ENCODE measurements at places on chromosomes 13 and 19. TPM values are rescaled to one million over a fixed set of nuclear protein-coding genes. Genes with fewer than 3 reads are reported as not detected.

- no peaks in the 10 kb centered on the region for H3K27me3 ChIP-seq
- DNase-seq: no peak
- H3K4me3 ChIP-seq: no peak overlapping the region
- H3K36me3 ChIP-seq: no peaks in the 10 kb centered on the region
Measured at GRCh38 chr13:111558700-111559088, 238.3 kb downstream of the TEX29 start.

DNA sequence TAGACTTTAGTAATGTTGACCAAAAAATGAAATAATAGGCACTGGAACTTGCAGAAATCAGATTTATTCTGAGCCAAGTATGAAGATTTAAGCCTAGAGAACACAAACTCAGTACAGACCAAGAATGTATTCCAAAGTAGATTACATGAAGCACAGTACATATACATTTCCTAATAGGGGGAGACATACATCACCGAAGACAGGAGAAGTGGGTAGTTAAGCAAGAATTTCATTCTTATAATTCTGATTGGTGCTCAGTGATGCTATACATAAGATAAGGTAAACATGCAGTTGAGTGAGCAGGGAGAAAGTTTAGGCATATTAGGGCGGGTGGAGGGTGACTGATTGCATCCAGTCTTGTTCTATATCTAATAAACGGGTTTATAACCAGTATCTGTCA is 2218.8 kb downstream of the PCDH9 start:
- H3K4me1 ChIP-seq: no peaks in the 10 kb centered on the region
- no peaks in the 10 kb centered on the region for H3K27me3 ChIP-seq
- no peak overlapping the region for H3K27ac ChIP-seq
- H3K4me3 ChIP-seq: no peak overlapping the region

DNA sequence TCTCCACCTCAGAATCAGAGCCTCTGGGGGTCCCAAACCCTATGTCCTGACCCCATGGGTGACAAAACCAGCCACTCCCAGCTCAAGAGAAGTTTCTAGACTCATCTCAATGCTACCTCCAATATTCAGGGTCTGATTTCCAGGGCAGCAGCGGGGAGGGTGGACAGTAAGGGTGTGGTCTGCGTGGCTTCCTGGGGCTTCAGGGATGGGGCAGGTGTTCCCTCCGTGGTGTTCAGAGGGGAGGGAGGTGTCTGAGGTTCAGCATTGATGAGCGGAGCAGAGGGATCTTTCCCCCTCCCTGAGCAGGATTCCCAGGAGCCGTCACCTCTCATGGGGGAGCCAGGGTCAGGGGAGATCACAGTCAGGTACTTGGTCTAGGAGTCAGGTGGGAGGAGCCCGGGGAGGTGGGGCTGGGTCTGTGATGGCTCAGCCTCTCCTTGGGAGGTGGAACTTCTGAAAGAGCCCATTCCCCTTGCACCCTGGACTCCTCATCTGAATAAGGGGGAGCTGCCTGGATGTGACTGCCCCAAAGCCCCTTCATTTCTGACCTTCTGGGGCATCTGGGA is 2.9 kb downstream of the LILRA2 start:
- no peak overlapping the region for H3K27ac ChIP-seq
- DNase-seq: no peak
- no peak overlapping the region for H3K4me3 ChIP-seq

- peak; percentile 50 for DNase-seq
- H3K27ac ChIP-seq: no peak overlapping the region
- peaks cover 2% of the 10 kb centered on the region for H3K27me3 ChIP-seq
- no peak overlapping the region for H3K4me3 ChIP-seq
- H3K36me3 ChIP-seq: no peaks in the 10 kb centered on the region
Measured at GRCh38 chr19:30799865-30800755, 427.9 kb downstream of the ZNF536 start.

GRCh38 chr19:17703824-17704463 is 15.3 kb upstream of the MAP1S start:
- H3K4me1 ChIP-seq: peaks cover 6% of the 10 kb centered on the region
- no peak overlapping the region for H3K27ac ChIP-seq
- peak; percentile 55 for DNase-seq
- H3K27me3 ChIP-seq: no peaks in the 10 kb centered on the region
- no peaks in the 10 kb centered on the region for H3K36me3 ChIP-seq

GRCh38 chr19:17599780-17600179 is 44.3 kb downstream of the COLGALT1 start:
- no peaks in the 10 kb centered on the region for H3K27me3 ChIP-seq
- no peak overlapping the region for H3K27ac ChIP-seq
- DNase-seq: no peak
- H3K36me3 ChIP-seq: no peaks in the 10 kb centered on the region

DNA sequence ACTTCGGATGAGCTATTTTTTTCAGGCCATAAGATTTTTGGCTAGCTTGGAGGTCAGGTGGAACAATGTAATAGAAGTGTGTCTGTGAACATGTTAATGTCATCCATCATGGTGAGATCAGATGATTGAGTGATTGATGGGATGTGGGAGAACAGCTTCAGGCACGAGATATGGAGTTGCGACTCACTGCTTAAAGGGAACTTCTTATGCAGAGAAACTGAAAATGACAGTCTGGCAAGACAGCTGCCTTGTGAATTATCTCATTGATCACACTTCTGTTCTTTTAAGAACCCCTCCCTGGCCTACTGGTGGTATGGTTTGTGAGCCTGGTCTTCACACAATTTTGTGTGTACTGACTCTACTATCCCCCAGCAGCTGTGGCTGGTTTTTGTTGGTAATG is 96.0 kb downstream of the OLFM4 start:
- H3K36me3 ChIP-seq: no peaks in the 10 kb centered on the region
- no peaks in the 10 kb centered on the region for H3K4me1 ChIP-seq
- no peak overlapping the region for H3K27ac ChIP-seq
- H3K4me3 ChIP-seq: no peak overlapping the region

- no peak overlapping the region for H3K4me3 ChIP-seq
- H3K27ac ChIP-seq: no peak overlapping the region
- H3K27me3 ChIP-seq: no peaks in the 10 kb centered on the region
- H3K36me3 ChIP-seq: no peaks in the 10 kb centered on the region
- H3K4me1 ChIP-seq: no peaks in the 10 kb centered on the region
- no peak for DNase-seq
Measured at GRCh38 chr19:23817519-23817918, 58.8 kb upstream of the ZNF681 start.

GRCh38 chr19:56084835-56085536 is 36.1 kb downstream of the ZNF787 start:
- H3K36me3 ChIP-seq: peaks cover 42% of the 10 kb centered on the region
- H3K4me1 ChIP-seq: peaks cover 11% of the 10 kb centered on the region
- H3K4me3 ChIP-seq: no peak overlapping the region
- H3K27ac ChIP-seq: no peak overlapping the region

DNA sequence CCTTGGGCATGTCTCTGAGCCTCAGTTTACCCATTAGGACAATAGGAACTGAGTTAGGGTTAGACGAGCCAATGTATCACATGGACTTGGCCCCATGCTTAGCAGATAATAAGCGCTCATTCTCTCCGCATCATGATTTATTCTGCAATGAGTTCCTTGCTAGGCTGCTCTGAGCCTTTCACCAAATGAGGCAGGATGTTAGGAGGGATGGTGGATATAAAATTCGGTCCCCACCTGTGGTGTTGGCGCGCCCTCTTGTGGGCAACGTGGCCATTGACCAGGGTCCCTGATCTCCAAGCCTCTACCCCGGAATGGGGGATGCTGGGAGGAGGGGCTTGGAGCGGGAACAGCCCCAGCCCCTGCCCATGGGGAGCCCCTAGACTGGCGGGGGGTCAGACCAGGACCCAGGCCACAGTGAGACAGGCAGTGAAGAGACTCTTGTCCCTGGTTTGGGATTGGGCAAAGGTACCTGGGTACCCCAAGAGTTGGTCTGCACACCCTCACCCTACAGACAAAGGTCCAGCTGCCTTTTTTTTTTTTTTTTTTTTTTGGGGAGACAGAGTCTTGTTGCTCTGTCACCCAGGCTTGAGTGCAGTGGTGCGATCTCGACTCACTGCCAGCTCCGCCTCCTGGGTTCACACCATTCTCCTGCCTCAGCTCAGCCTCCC is 43.9 kb downstream of the CERS4 start:
- no peaks in the 10 kb centered on the region for H3K27me3 ChIP-seq
- peaks cover 19% of the 10 kb centered on the region for H3K4me1 ChIP-seq
- no peak overlapping the region for H3K4me3 ChIP-seq
- H3K27ac ChIP-seq: no peak overlapping the region

- no peak overlapping the region for H3K27ac ChIP-seq
- peaks cover 3% of the 10 kb centered on the region for H3K27me3 ChIP-seq
- H3K4me3 ChIP-seq: no peak overlapping the region
- no peaks in the 10 kb centered on the region for H3K36me3 ChIP-seq
- no peaks in the 10 kb centered on the region for H3K4me1 ChIP-seq
- DNase-seq: no peak
Measured at GRCh38 chr19:29837448-29837981, 25.7 kb downstream of the CCNE1 start.

DNA sequence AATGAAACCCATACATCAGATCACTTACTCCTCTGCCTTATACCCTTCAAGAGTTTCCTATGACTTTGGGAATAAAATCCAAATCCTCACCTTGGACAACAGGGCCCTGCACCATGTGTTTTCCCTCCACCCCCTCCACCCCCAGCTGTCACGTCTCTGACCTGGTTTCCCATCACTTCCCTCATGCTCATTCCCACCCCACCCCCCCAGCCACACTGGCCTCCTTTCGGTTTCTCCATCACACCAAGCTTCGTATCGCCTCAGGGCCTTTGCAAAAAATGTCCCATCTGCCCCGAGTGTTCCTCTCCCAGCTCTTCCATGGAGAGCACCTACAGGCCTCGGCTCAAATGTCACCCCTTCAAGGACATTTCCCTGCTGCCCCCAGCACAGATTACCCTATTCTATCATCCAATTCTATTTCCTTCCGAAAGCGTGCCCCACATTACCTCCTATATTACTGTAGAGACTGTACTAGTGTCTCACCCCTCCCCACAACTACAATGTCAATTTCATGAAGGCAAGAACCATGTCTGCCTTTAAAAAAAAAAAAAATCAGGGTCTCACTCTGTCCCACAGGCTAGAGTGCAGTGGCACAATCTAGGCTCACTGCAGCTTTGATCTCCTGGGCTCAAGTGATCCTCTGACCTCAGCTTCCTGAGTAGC is 16.8 kb upstream of the FFAR2 start:
- no peak overlapping the region for H3K27ac ChIP-seq
- H3K36me3 ChIP-seq: no peaks in the 10 kb centered on the region
- no peak for DNase-seq
- no peaks in the 10 kb centered on the region for H3K27me3 ChIP-seq
- H3K4me3 ChIP-seq: no peak overlapping the region
- H3K4me1 ChIP-seq: peaks cover 22% of the 10 kb centered on the region

- H3K4me1 ChIP-seq: peaks cover 4% of the 10 kb centered on the region
- peak; percentile 53 for DNase-seq
- no peak overlapping the region for H3K4me3 ChIP-seq
- H3K27me3 ChIP-seq: no peaks in the 10 kb centered on the region
Measured at GRCh38 chr13:24207841-24208667, 47.5 kb downstream of the SPATA13 start.

- no peak overlapping the region for H3K4me3 ChIP-seq
- no peaks in the 10 kb centered on the region for H3K27me3 ChIP-seq
- peaks cover 97% of the 10 kb centered on the region for H3K36me3 ChIP-seq
- H3K4me1 ChIP-seq: peaks cover 27% of the 10 kb centered on the region
Measured at GRCh38 chr19:14166999-14167575, 30.7 kb upstream of the ASF1B start.

- no peak overlapping the region for H3K4me3 ChIP-seq
- no peak overlapping the region for H3K27ac ChIP-seq
- no peak for DNase-seq
- H3K27me3 ChIP-seq: peaks cover 59% of the 10 kb centered on the region
Measured at GRCh38 chr19:15457701-15458484, 6.5 kb downstream of the RASAL3 start.

GRCh38 chr13:52785739-52786138 is 46.1 kb upstream of the CNMD start:
- H3K36me3 ChIP-seq: no peaks in the 10 kb centered on the region
- H3K27me3 ChIP-seq: no peaks in the 10 kb centered on the region
- DNase-seq: no peak
- H3K4me3 ChIP-seq: no peak overlapping the region
- peaks cover 12% of the 10 kb centered on the region for H3K4me1 ChIP-seq

DNA sequence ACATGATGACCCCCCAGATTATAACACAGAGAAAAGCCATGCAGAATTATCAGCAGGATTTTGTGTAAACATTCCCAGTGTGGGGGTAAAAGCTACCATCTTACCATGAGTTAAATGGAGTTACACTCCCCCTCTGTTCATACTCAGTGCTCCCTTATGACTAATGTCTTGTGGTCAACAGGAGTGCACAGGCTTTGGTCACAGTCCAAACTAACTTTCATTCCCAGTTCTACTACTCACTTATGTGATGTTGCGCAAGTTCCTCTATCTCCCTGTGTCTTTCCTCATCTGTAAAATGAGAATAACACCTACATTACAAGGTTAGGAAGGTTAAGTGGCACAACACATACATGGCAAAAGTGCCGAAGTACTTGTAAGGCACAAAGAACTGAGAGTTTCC is 277.9 kb downstream of the RBM26 start:
- H3K4me1 ChIP-seq: no peaks in the 10 kb centered on the region
- H3K36me3 ChIP-seq: no peaks in the 10 kb centered on the region
- H3K27ac ChIP-seq: no peak overlapping the region

GRCh38 chr19:676007-676338 is 219 bp upstream of the FSTL3 start:
- H3K4me1 ChIP-seq: peaks cover 62% of the 10 kb centered on the region
- peaks cover 18% of the 10 kb centered on the region for H3K27me3 ChIP-seq
- H3K36me3 ChIP-seq: peaks cover 10% of the 10 kb centered on the region
- H3K27ac ChIP-seq: peak overlapping the region; percentile 35
- DNase-seq: no peak
- no peak overlapping the region for H3K4me3 ChIP-seq

- H3K27me3 ChIP-seq: no peaks in the 10 kb centered on the region
- DNase-seq: peak; percentile 74
- peak overlapping the region; percentile 51 for H3K4me3 ChIP-seq
- peaks cover 40% of the 10 kb centered on the region for H3K36me3 ChIP-seq
- peak overlapping the region; percentile 70 for H3K27ac ChIP-seq
- peaks cover 31% of the 10 kb centered on the region for H3K4me1 ChIP-seq
Measured at GRCh38 chr19:35869327-35870123, 1.2 kb downstream of the APLP1 start.

- no peak overlapping the region for H3K4me3 ChIP-seq
- no peak overlapping the region for H3K27ac ChIP-seq
- no peaks in the 10 kb centered on the region for H3K4me1 ChIP-seq
- H3K27me3 ChIP-seq: peaks cover 2% of the 10 kb centered on the region
Measured at GRCh38 chr13:26820871-26821270, 60.3 kb upstream of the GPR12 start.

- DNase-seq: no peak
- H3K27me3 ChIP-seq: no peaks in the 10 kb centered on the region
- no peak overlapping the region for H3K27ac ChIP-seq
- no peak overlapping the region for H3K4me3 ChIP-seq
- no peaks in the 10 kb centered on the region for H3K4me1 ChIP-seq
Measured at GRCh38 chr13:51130348-51130747, 19.3 kb upstream of the C13orf42 start.

UBE2S gene
- total RNA-seq: 55.8 TPM

PLPP2 gene
- 11.8 TPM for total RNA-seq

FUT3 gene
- not detected for total RNA-seq

RAB3A gene
- 26.7 TPM for total RNA-seq

SPIB gene
- total RNA-seq: 0.06 TPM

CD37 gene
- 10.5 TPM for total RNA-seq

ATP8A2 gene
- total RNA-seq: 14.9 TPM

ARHGAP33 gene
- 13.6 TPM for total RNA-seq

CEACAM20 gene
- not detected for total RNA-seq

All from spinal cord (tissue), 10 donors.